ENCODE measurements at places on chromosomes 11 and 22. TPM values are rescaled to one million over a fixed set of nuclear protein-coding genes. Genes with fewer than 3 reads are reported as not detected.

DNA sequence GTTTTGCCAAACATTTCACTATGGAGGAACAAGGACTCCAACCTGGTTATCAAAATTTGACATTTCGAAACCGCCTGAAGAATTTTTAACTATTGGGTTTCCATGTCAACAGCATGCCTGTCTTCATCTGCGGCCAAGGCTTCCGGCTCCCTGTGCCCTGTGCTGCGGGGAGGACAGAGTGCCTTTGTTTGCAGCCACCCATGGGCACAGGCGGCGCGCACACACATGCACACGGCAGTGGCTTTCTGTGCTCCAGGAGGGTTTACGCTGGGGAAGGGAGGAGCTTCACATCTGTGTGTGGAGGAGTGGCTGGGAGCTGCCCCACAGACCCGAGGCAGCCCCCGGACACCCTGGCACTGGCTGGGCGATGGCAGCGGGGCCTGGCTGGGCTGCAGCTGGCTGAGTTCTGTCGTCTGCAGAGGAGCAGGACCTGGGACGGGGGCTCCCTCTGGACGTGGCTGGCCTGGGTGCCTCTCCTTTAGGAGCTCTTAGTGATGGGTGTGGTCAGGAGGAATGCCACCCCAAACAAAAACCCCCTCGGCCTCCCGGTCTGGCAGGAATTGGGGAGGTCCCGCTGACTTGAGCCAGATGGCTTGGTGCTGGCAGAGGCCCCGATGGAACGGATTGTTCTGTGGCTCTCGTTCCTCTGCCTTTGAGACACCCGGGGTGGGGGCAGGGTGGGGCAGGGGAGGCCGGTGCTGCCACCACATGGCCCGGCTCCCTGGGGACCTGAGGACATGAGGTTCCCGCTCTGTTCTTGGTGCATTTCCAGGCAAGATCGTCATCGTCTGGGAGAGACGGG, 1290.9 kb downstream of the BRD1 start:
- DNase-seq: no peak

DNA sequence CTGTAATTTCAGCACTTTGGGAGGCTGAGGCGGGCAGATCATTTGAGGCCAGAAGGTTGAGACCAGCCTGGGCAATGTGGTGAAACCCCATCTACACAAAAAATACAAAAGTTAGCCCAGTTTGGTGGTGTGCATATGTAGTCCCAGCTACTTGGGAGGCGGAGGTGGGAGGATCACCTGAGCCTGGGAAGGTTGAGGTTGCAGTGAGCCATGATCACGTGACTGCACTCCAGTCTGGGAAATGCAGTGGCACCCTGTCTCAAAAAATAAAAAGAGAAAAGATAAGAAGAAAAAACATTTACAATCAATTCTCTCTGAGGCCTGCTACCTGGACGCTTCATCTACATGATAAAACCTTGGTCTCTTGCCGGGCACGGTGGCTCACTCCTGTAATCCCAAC, 7.2 kb upstream of the CBL start:
- no peak for DNase-seq

DNA sequence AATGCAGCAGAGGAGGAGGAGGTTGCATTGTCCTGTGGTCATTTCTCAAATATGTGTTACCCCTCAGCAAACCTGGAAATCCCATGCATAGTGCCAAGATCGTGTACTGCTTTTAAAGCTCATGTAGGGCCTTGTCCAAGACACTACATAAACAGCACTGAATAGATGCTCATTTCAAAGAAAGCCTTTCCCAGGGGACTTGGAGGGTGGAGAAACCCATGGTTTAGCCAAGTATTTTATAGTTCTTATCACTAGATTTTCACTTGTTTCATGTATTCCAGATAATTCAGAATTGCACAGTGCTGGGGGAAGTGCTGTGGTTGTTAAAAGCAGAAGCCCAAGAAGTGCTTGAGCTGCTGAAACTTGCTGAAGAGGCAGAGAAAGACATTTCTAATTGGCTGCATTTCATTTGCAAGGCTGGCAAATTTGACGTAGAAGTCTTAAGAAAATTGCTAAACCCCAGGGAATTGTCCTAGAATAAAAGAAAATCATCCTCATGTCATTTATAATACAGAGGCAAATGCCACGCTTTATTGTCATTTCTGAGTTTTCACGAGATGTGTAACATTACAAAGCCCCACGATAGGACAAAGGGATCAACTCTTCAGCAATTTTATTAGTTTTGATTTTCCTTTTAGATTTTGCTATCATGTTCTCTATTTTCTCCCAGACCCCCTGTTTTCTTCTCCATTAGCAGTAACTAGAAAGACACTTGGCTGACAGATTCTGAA, 20.1 kb downstream of the CSRP3 start:
- peak; percentile 89 for DNase-seq

GRCh38 chr11:114683007-114683406, 4.7 kb downstream of the NXPE2 start:
- no peak for DNase-seq

The CCT8L2 gene
- not detected for total RNA-seq

The ZNF70 gene
- 5.9 TPM for total RNA-seq

The CRYBB2 gene
- total RNA-seq: not detected

Data from fibroblast of the aortic adventitia (primary cell).